MG63 (cell line): ENCODE measurements at places on chromosomes 13 and 19.
A peak's percentile ranks its signal among the peaks of the same experiment; 100 is the strongest.

- DNase-seq: no peak
Measured at GRCh38 chr13:41463838-41464602, 6.7 kb downstream of the RGCC start.

GRCh38 chr13:48156466-48156865 lies 61.6 kb upstream of the MED4 start:
- DNase-seq: no peak

GRCh38 chr19:16386619-16387240 lies 62.1 kb downstream of the KLF2 start:
- peak; percentile 43 for DNase-seq

GRCh38 chr13:102692491-102692826 lies 2.4 kb downstream of the METTL21C start:
- no peak for DNase-seq

- no peak for DNase-seq
Measured at GRCh38 chr13:71054358-71054757, 812.6 kb downstream of the DACH1 start.

GRCh38 chr13:73251626-73252265 lies 192.9 kb downstream of the KLF5 start:
- no peak for DNase-seq
